ENCODE measurements at places on chromosomes 7 and 10.

- DNase-seq: no peak
Measured at GRCh38 chr10:1100691-1101368, 44.6 kb downstream of the WDR37 start.

- DNase-seq: no peak
Measured at GRCh38 chr7:66771795-66772194, 31.3 kb downstream of the RABGEF1 start.

DNA sequence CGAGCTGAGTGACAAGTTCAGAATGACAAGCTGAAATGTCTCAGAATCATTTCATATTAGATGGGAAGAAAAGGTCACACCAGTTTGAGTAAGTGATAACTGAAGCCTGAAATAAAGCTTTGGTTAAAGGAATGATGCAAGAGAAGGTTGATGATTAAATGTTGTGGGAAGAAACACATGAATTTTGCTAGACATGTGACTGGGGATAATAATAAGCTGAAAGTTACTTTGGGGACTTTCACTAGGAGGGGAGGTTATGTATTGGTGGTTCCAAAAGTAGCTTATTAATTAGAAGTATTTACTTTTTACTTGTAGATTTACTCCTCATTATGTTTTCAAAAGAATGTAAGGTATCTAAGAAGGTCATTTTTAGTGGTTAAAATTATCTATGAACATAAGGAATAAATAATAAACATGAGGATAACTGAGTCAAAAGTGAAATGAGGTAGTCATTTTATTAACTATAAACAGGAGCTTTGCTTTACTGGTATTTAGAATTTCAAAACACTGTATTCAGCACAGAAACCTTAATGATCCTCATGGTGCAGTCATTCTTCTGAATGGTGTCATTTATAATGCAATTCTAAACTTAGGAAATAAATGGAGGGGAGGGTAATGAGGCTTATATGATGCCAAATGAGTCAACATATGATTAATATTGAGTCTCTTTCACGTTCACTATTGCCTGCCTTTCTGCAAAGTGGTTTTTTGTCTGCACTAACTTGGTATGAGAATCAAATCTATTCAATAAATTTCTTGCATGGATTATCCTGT, 63.7 kb downstream of the PRKG1 start:
- DNase-seq: no peak

GRCh38 chr7:130150587-130150986, 54.6 kb downstream of the TMEM209 start:
- DNase-seq: no peak

DNA sequence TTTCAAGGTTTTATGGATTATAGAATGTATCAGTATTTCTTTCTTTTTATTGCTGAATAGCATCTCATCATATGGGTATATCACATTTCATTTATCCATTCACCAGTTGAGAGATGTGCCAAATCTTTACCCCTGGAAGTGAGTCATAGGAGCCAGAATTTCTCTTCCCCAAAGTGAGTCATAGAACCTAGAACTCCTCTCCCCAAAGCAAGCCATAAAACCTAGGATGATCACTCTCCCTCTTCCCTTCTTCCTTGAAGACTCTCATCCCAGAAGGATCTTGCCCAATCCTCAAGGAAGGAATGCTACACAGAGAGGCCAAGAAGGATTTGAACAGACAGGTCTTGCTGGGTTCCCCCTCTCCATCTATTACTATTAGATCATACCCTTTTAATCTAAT, 199.9 kb downstream of the EVX1 start:
- DNase-seq: no peak

- DNase-seq: no peak
Measured at GRCh38 chr10:77664008-77664407, 26.4 kb upstream of the KCNMA1 start.

GRCh38 chr7:24510759-24511158, 62.5 kb upstream of the PALS2 start:
- no peak for DNase-seq

- no peak for DNase-seq
Measured at GRCh38 chr7:157003445-157003755, 7.1 kb downstream of the MNX1 start.
